Activated CD4-positive, alpha-beta T cell treated with anti-CD3 and anti-CD28 coated beads, Interleukin-2, amount 50 U/mL, for 16 hours (primary cell): ENCODE measurements at places on chromosomes 2 and 18.

DNA sequence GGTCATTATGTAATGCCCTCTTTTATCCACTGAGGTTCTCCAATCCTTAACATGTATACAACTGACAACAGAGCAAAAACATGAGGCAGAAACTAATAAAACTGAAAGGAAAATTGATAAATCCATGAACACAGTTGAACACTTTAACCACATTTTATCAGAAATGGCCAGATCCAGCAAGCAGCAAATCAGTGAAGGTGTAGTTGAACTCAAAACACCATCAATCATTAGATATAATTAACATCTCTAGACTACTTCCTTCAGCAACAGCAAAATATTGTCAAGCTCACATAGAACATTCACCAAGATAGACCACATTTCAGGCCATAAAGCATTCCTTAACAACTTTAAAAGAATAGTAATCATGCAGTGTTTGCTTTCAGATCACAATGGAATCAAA, 72.9 kb downstream of the HS6ST1 start:
- no peak for DNase-seq

DNA sequence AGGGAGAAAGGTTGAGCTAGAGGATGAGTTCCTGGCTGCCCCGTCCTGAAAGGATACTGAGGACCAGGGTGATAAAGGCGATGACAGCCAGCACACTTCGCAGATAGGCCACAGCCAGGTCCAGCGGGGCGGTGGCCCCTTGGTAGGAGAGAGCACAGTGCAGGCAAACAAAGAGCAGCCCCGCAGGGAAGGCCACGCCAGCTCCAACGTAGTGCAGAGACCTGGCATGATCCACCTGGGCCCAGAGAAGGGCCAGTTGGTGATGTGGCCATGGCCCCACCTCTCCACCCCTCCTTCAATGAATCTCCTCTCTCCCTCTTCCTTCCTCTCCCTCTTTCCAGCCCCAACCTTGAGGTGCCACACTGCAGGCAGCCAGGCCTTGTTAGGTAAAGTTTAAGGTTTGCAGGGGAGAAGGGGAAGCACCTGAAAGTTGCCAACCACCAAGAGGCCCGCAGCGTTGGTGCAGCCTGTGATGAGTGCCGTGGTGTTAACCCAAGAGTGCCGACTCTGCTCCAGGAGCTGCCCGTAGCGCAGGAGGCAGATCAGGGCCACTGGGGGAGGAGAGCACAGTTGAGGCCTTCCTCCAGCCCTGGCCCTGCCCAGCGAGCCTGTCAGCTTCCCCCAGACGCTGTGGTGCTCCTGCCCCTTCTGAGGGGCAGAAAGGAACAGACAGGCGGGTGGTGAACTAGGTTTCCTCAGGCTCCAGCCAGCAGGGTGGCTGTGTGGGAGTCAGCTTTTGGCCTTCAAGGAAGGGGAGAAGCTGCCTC, 2.8 kb downstream of the TMEM150A start:
- no peak for DNase-seq

- DNase-seq = no peak
Observed at GRCh38 chr2:226575928-226576327, 223.7 kb downstream of the IRS1 start.

GRCh38 chr2:66957198-66957597, 439.9 kb upstream of the ETAA1 start:
- DNase-seq = no peak

DNA sequence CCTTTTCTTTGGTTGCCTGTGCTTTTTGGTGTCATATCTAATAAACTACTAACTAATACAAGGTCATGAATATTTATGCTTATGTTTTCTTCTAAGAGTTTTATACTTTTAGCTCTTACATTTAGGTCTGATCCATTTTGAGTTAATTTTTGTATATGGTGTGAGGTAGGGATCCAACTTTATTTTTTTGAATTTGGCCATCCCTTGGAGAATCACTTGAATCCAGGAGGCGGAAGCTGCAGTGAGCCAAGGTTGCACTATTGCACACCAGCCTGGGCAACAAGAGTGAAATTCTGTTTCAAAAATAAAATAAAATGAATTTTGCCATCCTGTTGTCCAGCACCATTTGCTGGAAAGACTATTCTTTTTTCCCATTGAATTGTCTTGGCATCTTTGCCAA, 8.6 kb upstream of the HPCAL1 start:
- no peak for DNase-seq

- DNase-seq = no peak
Observed at GRCh38 chr2:44171018-44171417, 2.3 kb downstream of the PPM1B start.

DNA sequence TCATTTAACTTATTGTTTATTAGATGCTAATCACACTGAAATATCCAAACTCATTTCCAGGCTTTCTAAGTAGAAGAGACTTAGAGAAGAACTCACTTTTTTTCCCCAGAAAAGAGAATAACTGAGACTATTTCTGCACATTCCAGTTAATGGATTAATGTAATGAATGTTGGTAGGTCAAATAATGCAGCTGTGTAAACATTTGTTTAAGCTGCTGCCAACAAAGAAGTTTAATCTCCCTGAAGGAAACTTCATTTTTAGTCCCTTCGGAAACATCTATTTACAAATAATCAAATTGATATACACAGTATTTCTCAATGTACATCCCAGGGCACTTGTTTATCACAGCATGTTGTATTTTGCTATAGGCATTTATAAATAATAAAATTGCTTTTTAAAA, 126.9 kb downstream of the KCNS3 start:
- no peak for DNase-seq

DNA sequence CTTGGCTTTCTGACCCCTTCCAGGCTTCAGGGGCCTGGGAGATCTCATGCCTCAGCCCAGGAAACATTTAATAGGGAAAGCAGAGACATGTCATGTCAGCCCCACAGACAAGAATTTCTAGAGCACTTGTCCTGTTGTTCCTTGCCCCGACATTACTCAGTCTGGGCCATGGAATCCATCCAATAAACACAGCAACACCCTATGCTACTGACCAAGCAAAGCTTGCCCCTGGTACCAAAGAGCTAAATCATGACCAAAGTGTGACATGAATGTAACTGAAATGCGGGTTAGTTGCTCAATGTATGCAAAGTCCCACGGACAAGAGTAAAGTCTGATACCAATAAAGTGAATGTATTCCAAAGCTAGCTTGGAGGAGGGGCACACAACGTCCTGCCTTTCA, 35.1 kb downstream of the EHD3 start:
- DNase-seq = no peak

- no peak for DNase-seq
Observed at GRCh38 chr2:17263570-17263968, 254.7 kb downstream of the RAD51AP2 start.

DNA sequence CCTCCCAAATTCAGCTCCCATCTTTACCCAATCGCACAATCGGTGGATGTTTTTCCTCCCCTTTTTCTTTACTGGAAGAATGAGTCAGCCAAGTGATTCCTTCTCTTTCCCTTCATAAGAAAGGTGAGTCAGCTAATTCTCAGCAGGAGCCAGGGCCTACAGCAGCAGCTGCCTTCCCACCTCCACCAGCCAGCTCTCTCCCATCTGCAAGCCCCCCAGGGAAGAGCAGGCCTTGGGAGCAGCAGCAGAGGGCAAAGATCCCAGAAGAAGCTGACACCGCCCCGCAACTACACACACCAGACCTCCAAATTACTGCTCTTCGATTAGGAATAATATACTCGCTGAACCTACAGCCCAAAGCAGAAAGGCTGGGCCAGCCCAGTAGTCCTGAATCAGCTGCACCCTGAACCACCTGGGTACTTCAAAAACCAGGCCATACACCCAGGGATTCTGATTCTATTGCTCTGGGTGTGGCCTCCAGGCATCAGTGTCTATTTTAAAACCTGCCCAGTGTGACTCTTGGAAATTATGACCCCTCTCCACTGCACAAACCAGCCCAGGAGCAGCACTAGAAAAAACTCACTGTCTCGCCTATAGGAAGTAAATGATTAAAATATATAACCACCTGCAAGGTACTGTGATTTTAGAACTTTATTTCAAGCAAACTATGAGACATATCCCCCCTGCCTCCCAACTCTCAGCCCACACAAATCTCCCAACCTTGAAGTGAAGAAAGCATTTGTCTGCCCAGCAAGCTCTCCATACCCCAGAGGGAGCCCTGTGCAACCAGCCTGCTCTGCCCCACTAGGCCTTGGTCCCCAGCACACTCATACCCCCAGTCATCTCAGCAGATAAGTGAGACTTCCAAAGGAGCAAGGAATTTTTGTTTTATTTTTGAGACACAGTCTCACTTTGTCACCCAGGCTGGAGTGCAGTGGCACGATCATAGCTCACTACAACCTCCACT, 7.3 kb downstream of the SFXN5 start:
- no peak for DNase-seq

GRCh38 chr2:227374158-227374557, 4.9 kb downstream of the TM4SF20 start:
- DNase-seq = peak; percentile 75

- DNase-seq = no peak
Observed at GRCh38 chr2:11286323-11286722, 58.1 kb downstream of the ROCK2 start.

- no peak for DNase-seq
Observed at GRCh38 chr2:14492920-14493503, 139.5 kb upstream of the LRATD1 start.

DNA sequence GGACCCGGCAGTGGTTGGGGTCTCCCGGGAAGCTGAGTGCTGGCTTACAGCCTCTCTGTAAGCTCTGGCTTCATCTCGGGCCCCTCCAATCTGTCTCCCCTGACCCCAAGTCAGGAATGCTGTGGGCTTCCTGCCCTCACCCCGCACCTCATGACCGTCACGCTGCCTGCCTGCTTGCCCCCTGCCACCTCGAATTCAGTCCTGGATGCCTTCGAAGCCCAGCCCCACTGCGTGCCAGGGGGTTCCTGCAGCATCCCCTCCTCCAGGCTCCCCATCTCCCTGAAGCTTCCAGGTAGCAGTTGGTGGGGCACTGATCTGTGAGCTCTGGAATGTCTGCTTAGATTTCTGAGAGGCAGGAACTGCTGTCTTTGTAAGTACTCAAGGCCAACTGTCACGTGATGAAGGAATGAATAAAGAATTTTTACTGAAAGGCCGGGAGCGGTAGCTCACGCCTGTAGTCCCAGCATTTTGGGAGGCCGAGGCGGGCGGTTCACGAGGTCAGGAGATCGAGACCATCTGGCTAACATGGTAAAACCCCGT, 6.5 kb downstream of the CLHC1 start:
- DNase-seq = no peak

DNA sequence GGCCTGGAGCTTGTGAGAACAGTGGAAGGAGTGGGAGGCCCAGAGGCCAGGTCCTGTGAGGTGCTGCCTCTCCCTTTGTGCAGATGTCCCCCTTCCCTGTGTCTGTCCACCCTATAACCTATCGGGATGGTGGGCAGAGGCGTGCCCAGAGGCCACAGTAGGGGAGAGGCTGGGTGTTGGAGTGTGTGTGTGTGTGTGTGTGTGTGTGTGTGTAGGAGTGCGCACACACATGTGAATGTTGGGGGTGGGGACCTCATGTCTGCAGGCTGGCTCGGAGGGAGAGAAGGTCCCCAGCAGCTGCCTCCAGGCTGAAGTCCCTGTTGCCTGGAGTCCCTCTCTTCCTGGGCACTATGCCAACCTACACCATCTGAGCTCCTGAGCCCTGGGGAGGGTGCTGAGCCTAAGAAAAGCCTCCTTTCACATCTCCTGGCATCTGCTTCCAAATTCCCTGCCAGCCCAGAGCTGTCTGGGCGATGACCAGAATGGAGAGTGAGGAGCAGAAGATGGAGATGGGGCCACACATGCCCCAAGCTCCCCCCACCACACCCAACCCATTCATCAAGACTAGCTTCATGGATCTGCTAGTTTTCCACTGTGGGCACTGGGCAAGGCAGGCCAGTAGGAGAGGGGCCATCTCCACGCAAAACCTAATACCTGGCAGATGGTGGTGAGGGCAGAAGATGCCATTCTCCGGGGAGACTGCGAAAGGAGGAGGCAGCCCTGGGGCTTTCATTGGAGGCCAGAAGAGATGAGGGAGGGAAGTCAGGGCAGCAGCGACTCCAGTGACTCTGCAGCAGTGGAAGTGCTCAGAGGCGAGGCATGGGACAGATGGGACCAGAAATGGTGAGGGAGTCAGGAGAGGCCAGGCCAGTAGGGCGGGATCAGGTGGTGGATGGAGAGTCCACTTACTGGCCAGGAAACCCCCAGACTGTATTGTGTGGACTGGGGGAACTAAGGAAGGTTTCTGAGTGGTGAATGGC, 20.3 kb downstream of the KCNK3 start:
- DNase-seq = no peak

DNA sequence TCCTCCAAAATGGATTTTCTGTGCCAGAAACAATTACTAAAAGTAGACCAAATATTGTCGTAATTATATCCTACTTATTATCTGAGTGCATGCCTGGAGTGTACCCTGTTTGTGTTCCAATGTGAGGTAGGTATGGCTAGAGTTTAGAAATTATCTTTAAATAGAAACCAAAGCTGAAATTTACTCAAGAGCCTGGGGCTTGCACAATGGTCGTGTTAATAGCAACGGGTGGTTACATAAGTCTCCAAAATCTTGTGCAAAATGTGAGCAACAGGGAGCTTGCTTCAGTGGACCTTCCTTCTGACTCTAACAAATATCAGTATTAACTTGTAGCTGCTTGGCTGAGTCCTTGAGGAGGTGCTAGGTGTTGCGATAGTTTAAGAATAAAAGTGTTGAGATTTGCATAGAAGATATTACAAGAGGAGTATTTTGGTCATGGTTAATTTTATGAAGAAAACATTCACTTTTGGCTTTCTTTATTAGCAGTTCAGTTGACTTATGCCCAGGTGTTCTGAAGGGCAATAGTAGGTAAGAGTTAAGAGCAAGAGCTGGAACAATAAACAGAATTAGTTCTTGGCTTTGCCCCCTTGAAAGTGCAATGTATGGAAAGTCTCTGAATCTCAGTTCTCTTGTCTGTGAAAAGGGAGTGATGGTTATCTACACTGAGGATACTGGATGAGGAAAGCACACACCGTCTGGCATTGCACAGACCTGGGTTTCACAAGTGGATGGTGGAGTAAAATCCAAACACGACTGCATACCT, 4.6 kb downstream of the CXCR4 start:
- no peak for DNase-seq

DNA sequence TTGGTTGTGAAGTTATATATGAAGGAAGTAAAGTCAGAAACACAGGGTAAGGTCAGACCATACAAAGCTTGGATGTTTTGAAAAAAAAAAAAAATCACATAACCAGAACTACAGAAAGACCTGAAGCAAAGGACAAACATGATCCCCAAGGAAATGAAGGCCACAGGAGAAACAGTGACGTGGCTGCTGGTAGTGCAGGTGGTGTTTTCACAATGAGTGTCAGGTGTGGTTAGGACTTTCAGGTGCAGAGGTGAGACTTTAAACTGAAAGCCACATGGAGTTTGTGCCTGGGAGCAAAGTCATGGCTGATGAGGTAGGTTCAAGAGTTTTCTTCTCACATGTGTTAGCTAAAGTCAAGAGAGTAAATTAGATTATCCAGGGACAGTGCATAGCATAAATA, 270.7 kb downstream of the PIEZO2 start:
- peak; percentile 15 for DNase-seq
